Right forelimb (tissue), 1 donor: ENCODE measurements at places on chromosomes 2 and 18.

DNA sequence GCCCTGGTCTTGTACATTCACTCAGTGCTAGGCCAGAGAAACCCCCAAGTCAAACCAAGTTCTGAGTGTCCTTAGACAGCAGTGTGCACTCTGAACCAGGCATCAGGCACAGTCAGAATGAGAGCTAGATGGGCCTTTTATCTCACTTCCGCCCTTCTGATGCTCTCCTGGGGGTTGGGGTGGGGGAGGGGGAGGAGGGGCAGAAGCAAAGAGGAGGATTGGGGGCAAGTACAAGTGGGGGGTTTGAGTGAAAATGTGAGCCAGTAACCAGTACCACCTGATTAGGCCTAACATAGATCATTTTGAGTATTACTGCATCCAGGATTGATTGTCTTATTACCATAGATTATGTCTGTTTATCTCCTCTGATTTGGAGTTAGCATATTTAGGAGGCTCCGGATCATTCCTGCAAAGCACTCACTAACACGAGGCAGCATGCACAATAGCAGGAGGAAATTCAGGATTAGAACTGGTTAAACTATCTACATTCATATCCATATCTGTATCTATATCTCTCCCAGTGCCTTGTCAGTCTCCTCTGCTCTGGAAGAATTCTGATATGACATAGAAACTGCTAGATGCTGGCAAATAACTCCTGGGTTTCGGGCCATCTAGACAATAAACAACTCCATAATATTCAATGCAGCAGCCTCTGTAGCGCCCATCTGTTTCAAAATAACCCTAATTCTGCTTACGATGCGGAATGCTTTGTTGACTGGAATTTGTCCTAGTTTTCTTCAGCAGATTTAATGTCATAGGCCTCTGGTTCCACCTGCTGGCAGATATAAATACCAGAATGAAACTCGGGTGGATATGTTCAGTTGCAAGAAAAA lies 149.1 kb downstream of the RHBDD1 start:
- peak; percentile 68 for DNase-seq

DNA sequence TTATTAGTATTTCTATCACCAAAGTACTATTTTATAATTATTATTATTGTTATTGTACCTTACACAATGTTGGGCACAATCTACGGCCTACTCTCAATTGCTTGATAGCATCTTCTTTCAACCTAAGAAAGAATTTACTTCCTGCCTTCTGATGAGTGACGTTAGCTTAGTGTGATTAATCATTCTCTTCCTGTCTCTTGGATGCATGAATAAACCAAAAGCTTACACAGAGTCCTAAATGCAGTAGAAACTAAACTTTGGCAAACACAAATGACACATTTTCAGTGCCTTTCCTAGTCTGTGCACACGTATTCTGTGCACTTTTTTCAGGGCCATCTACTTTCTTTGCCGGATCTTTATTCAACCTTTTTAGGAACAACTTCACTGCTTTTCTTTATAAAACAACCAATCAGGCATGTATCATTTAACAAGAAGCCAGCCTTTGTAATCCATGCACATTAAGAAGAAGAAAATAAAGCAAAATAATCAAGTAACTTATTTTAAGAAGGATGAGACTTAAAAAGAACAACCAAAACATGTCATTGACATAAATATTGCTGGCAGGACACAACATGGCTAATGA lies 19.1 kb downstream of the TRAK2 start:
- DNase-seq, result no peak

DNA sequence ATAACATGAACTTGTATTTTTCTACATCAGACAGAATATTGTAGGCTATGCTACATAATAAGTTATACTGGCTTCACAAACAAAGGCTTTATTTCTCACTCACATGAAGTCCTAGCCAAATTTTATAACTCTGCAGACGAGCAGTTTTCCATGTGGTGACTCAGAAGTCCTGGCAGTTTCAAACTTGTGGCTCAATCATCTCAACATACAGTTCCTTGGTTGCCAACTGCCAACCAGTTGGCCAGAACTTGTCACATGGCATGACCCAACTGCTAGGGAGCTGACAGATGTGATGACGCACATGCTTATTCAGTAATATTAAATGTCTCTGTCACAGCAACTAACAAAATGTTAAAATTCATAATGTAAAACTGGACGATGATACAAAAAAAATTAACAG lies 63.8 kb upstream of the ZC3H15 start:
- DNase-seq, result no peak

DNA sequence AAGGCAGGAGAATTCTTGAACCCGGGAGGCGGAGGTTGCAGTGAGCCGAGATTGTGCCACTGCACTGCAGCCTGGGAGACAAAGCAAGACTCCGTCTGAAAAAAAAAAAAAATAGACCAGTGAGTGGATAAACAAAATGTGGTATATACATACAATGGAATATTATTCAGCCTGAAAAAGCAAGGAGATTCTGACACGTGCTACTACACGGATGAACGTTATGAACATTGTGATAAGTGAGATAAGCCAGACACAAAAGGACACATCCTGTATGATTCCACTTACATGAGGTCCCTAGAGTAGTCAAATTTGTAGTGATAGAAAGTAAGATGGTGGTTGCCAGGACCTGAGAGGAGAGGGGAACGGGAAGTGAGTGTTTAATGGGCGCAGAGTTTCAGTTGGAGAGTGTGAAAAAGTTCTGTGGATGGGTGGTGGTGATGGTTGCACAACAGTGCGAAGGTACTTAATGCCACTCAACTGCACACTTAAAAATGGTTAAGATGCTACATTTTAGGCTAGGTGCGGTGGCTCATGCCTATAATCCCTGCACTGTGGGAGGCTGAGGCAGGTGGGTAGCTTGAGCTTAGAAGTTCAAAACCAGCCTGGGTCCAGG lies 38.3 kb downstream of the NIFK start:
- no peak for DNase-seq

- DNase-seq, result no peak
Measured at GRCh38 chr2:152407204-152407721, 72.3 kb downstream of the FMNL2 start.

DNA sequence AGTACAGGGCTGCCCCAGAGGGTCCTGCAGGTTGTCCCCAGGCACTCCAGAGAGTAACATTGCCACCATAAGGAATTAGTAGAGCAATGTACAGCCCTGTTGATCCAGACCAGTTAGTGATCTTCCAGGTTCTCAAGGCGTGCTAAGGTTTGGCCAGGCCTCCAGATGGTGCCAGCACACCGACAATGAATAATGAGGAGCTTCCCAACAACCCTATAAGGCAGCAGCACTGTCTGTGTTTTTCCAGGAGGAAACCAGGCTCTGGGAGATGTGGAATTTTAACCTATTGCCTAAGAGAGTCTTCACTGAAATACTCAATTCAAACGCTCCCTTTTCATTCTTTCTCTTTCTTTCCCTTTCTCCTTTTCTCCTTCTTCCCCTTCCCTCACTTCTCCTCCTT lies 122.1 kb downstream of the MGAT5 start:
- DNase-seq, result no peak

- DNase-seq, result no peak
Measured at GRCh38 chr2:237134321-237135230, 48.9 kb downstream of the COPS8 start.

DNA sequence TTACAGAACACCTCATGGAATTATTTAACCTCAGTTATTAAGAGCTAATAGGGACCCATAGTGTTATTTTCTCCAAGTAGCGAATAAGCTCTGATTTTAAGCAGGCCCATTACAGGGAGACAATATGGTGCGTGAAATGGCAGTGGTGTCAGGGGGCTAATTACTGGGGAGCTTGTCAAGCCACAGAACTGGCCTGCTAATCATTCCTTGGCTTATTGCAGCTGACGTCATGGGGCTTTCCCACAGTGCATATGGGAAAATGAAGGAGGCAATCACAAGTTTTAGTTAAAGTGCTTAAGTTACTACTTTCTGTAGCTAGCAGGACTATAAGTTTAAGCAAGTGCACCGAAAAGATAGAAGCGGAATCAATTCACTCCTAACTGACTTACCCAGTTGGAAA lies 262.5 kb downstream of the TGIF1 start:
- no peak for DNase-seq

DNA sequence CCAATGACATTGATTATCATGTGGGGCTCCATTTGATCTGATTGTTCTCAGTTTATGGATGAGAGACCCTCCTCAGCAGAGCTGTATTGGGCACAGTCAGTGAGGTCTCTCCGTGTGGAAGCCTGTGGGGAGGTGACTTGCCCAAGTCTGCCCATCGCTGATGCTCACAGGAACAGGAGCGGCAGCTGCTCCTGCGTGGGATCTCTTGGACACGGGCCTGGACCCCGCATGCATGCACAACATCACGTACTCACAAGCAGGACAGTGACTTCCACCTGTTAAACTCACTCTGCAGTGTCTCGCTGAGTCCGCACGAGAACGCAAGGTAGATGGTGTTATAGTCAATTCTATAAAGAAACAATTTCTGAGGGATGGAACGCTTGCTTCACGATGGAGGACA lies 55.0 kb downstream of the KCNF1 start:
- no peak for DNase-seq

DNA sequence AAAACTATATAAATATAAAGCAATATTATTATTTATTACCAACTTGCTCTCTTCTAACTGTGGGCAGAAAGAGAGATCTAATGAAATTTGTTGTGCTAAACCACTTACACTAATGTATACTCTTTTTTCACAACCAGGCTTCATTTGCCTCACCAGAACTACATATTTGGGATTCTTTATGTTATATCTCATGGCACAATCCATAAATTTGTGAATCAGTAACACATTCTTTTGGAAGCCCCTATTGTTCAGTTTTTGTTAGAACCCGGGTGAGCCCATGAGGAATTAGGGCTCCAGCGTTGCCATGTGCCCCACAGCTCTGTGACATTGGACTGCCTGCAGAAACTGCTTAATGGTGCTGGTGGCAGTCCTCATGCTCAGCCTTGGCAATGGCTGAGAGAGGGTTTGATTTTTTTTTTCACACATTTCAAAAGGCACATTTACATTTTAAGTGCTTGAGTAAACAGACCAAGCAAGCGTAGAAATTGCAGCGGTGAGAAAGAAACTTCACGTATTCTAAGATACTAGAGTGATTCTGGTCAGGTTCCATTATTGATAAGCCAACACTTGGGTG lies 15.3 kb downstream of the VIT start:
- DNase-seq, result no peak

- DNase-seq, result no peak
Measured at GRCh38 chr18:44178476-44178875, 502.2 kb upstream of the SETBP1 start.

GRCh38 chr18:48321536-48321935 lies 87.6 kb downstream of the ZBTB7C start:
- DNase-seq, result no peak

DNA sequence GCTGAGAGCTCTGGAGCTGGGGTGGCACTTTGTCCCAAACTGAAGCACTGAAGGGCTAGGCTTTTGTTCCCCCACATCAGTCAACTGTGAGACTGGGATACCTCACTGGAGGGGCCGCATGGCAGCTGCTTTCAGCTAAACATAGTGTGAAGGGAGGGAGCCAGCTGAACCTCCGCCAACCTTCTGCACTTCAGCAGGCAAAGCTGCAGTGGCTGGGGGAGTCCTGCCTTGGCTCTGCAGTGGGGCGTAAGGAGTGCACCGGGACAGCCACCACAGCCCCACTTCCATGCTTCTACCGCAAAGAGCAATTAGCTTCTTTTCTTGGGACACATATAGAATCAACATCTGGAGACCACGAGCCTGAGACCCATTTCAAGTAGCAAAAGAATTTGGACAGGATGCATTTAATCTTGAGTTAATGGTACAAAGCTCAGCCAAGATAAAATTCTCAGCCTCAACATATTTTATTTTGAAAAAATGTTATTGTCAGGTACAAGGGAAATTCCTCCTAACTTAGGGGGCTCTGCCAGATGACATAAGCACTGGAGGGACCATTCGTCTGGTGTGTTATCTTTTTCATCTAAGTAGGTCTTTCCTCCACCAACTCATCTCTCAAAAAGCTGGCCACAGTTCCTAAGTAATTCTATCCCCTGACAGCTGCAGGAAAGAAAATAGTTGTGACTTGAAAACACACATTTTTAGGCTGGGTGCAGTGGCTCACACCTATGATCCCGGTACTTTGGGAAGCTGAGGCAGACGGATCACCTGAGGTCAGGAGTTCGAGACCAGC lies 25.6 kb upstream of the MYCN start:
- DNase-seq, result peak; percentile 79

- no peak for DNase-seq
Measured at GRCh38 chr2:223921204-223921603, 23.9 kb downstream of the WDFY1 start.

- DNase-seq, result no peak
Measured at GRCh38 chr2:137873536-137874244, 90.6 kb upstream of the HNMT start.

DNA sequence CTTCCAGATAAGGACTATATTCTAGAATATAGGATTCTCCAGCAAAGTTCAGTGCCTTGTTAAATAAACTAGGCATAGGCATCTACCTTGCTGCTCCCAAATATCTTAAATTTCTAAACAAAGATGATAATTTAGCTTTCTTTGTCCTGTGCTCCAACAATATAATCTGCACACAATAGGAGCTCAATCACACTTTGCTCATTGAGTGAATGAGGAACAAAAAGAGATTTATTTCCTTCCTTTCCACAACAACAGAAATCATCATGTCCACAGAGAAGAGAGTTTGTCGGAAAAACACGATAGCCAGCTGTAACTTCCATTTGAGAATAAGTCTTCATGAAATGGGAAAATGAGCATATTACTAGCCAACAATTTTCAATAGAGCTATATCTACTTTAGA lies 256.7 kb downstream of the TCF4 start:
- no peak for DNase-seq

GRCh38 chr2:217988014-217988839 lies 14.6 kb downstream of the TNS1 start:
- peak; percentile 86 for DNase-seq

DNA sequence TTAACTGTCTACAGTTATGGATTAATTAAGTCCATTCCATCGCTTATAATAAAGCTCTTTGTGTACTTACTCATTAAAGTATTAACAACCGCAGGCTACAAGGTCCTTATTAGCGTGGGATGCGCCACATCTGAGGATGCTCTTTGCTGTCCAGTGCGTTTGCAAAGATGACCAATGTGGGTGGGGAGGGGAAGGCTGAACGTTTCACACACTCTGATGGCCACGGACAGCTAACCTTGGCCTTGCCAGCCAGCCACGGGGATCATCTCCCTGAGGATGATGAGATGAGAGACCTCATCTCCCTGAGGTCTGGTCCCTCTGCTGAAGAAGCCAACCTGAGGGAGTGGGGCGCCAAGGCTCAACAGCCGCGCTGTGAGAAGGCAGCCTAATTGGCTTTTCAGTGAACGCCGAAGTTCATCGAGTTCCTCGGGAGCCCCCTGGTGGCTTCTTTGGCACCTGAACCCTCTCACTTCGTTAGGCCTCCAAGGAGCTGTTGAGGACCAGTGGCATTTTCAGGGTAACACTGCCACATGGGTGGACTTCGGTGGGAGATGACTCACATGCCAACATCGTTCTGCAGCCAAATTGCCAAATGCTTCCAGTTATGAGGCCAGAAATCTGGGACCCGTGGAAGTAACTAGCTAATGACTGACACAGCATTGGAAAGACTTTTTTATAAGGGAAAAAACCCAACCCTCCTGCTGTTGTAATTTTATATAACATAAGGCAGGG lies 69.3 kb upstream of the SEC11C start:
- peak; percentile 87 for DNase-seq
